Body of pancreas (tissue), 4 donors: ENCODE measurements at places on chromosomes 5 and 9. TPM values are rescaled to one million over a fixed set of nuclear protein-coding genes. Genes with fewer than 3 reads are reported as not detected.

DNA sequence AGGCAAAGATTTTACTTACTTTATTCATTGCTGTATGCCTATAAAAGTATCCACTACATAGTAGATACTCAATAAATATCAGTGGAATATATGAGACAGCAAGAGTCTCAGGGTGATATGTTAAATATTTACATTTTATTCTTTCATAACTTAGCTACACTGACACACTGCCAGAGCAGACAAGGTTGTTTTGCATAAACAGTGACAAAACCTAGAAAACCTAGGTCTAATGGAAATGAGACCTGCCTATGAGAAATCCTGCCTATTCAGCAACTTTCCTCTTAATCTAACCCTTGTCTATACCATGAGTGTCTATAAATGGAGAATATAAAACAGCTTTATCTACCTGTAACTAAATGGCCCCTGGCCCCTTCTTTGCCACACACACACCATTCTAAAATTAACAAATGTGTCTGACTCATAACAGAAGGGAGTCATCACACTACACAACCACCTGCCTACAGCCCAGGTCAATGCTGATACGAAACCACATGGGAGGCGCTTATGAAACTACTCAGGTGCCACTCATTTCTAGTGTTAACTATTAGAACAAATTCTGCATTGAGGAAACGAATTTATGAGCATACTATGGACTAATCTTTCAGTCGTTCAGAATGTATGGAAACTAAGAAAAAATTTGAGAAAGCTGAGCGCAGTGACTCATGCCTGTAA is 60.3 kb downstream of the UBAP2 start:
- H3K36me3 ChIP-seq, result no peaks in the 10 kb centered on the region
- H3K4me1 ChIP-seq, result peaks cover 12% of the 10 kb centered on the region
- no peak for DNase-seq
- H3K4me3 ChIP-seq, result no peak overlapping the region
- no peaks in the 10 kb centered on the region for H3K27me3 ChIP-seq
- no peak overlapping the region for H3K27ac ChIP-seq

- H3K4me1 ChIP-seq, result peaks cover 11% of the 10 kb centered on the region
- H3K27ac ChIP-seq, result no peak overlapping the region
- no peak for DNase-seq
- no peak overlapping the region for H3K4me3 ChIP-seq
- no peaks in the 10 kb centered on the region for H3K27me3 ChIP-seq
Measured at GRCh38 chr5:149605354-149605997, 24.2 kb downstream of the ARHGEF37 start.

The OR1Q1 gene
- total RNA-seq, result not detected

The GZMA gene
- total RNA-seq, result not detected

- H3K4me3 ChIP-seq, result no peak overlapping the region
- H3K4me1 ChIP-seq, result no peaks in the 10 kb centered on the region
- no peak overlapping the region for H3K27ac ChIP-seq
- no peaks in the 10 kb centered on the region for H3K27me3 ChIP-seq
Measured at GRCh38 chr9:18996211-18996610, 36.8 kb downstream of the SAXO1 start.

DNA sequence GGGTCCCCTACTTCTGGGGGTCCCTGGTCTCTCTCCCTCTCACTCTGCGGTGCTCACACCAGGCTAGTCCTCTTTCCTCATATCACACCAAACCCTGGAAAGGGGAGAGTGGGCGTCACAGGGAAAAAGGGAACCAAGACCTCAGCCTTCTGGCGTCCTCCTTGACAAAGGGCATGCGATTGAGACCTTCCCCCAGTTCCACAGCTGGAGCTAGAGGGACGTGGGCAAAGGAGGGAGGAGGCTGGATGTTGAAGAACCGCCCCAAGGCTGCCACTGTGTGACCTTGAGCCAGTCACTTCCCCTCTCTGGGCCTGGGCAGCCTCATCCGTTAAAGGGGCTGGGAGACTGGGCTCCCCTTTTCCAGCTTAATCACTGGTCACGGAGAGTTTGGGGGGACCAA is 18.5 kb upstream of the TOR2A start:
- H3K4me3 ChIP-seq, result no peak overlapping the region
- H3K27me3 ChIP-seq, result no peaks in the 10 kb centered on the region
- H3K4me1 ChIP-seq, result peaks cover 7% of the 10 kb centered on the region
- no peak for DNase-seq

The PDE6A gene
- total RNA-seq, result not detected

DNA sequence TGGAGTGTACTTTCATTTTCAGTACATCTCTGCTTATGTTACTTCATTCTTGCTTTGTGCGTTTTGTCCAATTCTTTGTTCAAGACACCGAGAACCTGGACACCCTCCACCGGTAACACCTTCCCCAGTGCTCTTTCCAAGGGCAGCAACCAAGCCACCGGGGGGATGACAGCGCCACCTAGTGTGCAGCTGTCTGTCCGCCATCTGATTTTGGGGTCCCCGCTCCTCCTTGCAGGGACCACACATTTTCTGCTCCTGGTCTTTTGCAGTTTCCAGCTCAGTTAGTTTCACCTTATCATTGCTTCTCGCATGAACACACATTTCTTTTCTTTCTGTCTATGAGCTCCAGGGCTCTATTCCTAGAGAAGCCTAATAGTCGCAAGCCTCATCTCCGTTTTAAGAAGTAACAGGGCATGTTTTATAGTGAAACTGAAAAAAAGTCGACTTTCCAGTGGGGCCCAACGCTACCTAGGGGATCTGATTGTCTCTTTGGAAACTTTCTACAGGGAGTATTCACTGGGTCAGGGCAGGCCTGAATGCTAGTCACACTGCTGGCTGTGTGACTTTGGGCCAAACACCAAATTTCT is 152.1 kb downstream of the FSTL4 start:
- H3K36me3 ChIP-seq, result no peaks in the 10 kb centered on the region
- H3K27me3 ChIP-seq, result no peaks in the 10 kb centered on the region
- no peak overlapping the region for H3K27ac ChIP-seq
- H3K4me3 ChIP-seq, result no peak overlapping the region
- DNase-seq, result no peak

The LRRC70 gene
- 0.99 TPM for total RNA-seq

DNA sequence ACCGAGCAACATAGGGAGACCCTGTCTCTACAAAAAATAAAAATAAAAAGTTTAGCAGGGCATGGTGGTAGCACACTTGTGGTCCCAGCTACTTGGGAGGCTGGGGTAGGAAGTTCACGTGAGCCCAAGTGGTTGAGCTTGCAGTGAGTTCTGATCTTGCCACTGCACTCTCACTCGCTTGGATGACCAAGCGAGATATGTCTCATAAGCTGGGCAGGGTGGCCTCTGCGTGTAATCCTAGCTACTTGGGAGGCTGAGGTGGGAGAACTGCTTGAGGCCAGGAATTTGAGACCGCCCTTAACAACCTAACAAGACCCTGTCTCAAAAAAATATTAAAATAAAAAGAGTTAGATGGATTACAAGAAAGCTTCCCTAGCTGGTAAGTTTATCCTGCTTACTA is 32.5 kb downstream of the RASA1 start:
- no peaks in the 10 kb centered on the region for H3K27me3 ChIP-seq
- DNase-seq, result no peak
- H3K4me1 ChIP-seq, result peaks cover 16% of the 10 kb centered on the region
- H3K4me3 ChIP-seq, result no peak overlapping the region
- no peaks in the 10 kb centered on the region for H3K36me3 ChIP-seq
- no peak overlapping the region for H3K27ac ChIP-seq

DNA sequence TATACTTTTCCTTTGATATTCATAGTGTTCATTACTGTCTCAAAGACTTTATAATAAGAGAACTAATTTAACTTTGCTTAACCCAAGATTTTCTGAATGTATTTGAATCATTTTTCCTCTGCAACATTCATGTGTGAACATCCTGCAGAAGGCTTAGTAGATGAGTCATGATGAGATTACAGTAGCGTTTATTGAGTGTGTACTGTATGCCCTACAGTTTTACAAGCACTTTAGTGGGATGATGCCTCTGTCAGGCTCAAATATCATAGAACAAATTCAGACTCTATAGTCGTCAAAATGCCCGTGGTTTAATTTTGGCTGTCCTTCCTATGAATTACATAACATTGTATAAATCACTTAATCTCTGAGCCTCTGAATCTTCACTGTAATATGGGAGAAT is 41.2 kb downstream of the FYB1 start:
- no peak overlapping the region for H3K27ac ChIP-seq
- H3K4me1 ChIP-seq, result no peaks in the 10 kb centered on the region
- no peak overlapping the region for H3K4me3 ChIP-seq
- no peaks in the 10 kb centered on the region for H3K36me3 ChIP-seq
- DNase-seq, result no peak

The MEGF10 gene
- total RNA-seq, result not detected

The ANXA1 gene
- 44.8 TPM for total RNA-seq

DNA sequence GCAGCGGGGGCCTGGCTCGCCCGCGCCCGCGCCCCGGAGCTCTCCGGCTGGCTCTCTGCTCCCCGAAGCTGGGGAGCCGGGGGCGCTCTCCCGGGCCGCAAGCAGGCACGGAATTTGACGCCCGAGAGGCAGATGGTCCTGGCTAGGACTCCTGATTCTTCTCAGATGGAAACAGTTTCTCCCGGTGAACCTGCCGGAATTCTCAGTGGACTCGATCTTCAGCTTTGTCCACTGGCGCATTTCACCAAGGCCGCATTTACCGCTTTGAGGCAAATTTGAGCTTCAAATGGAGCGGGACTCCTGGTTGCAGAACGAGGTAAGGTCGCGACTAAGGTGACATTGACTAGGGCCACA is 305.7 kb upstream of the KCNN2 start:
- no peaks in the 10 kb centered on the region for H3K27me3 ChIP-seq
- peaks cover 6% of the 10 kb centered on the region for H3K4me1 ChIP-seq

DNA sequence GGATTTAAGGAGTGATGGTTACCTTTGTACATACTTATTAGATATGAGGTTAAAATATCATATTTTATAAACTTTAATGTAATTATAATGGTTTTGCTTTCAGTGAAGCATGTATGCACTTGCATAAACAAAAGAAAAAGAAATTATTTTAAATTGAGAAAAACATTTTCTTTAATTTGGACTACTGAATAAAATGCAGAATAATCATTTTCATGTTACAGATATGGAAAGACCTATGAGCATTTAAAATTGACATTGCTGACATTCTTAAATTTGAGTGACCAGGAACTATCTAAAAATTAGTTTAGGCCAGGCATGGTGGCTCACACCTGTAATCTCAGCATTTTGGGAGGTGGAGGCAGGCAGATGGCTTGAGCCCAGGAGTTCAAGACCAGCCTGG is 49.2 kb downstream of the LIX1 start:
- no peaks in the 10 kb centered on the region for H3K36me3 ChIP-seq
- H3K27ac ChIP-seq, result no peak overlapping the region
- no peaks in the 10 kb centered on the region for H3K4me1 ChIP-seq
- no peak overlapping the region for H3K4me3 ChIP-seq
